ENCODE measurements at places on chromosomes 2 and 18.

DNA sequence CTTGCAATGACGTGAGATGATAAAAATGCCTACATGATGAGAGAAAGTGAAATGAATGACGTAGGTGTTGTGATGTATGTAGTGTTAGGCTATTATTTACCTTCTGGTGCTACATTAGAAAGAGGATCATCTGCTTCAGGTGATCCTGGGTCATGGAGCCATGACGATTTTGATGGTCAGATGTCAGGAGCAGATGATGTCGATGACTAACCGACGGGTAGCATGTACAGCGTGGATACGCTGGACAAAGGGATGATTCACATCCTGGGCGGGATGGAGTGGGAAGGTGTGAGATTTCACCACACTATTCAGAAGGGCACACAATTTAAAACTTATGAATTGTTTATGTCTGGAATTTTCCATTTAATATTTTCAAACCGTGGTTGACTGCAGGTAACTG lies 43.5 kb upstream of the ACVR1C start:
- DNase-seq, result no peak

DNA sequence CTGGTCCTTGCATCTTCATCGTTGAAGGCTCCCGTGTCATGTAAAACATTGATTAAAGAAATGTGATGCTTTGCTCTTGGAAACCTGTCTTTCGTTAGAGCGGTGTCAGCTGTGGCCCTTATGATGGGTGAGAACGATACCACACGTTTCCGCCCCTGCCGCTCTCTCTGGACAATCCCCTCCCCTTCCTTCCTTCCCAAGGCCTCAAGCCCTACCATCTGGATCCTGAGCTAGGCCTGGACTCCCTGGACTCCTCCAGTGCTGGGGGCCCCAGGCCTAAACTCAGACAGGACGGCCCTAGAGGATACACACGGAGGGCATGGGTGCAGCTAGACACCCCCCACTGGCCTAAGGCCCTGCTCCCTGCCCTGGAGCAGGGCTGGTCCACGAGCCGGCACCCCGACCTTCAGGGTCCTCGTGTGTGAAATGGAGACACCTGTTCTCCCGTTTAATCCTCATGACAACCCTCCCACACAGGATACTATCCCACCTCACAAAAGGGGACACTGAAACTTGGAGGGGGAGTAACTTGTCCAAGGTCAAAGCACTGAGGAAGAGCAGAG lies 13.2 kb downstream of the BIN1 start:
- no peak for DNase-seq

- no peak for DNase-seq
These were observed 197.3 kb downstream of the SH3RF3 start for GRCh38 chr2:109326306-109326705.

DNA sequence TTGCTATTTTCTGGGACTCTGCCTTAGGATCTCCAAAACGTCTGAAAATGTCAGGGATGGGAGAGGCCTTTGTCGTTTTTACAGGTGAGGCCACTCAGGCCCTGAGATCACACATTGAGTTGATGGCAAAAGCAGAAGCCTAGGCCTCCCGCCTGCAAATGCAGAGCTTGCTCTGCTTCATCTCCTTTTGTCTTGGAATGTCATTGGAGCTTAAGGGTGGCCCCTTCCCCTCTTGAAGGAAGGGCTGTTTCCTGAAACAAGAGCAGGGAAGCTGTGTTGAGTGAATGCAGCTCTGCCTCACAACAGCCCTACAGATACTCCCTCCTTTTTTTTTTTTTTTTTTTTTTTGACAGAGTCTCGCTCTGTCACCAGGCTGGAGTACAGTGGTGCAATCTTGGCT lies 123.5 kb downstream of the GLI2 start:
- no peak for DNase-seq

- no peak for DNase-seq
These were observed 89.8 kb downstream of the LOXHD1 start for GRCh38 chr18:46567196-46567595.

DNA sequence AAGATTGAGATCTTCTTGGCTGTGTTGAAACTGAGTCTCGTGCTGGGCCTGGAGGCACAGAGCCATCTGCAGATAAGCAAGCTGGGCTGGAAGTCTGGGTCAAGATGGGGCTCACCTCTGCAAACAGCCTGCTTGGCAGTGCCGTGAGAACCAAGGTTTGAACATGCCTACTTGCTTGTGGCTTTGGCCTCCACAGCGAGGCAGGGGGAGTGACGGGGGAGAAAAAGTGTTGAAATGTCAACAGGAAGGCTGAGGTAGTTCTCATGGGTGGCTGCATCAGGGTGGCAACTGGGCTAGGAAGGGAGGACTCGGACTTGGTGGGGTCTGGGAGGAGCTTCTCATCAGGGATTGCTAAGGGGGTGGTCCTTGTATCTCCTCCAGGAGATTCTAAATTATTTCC lies 99.7 kb downstream of the THNSL2 start:
- DNase-seq, result no peak

GRCh38 chr2:40321016-40321623 lies 130.8 kb downstream of the SLC8A1 start:
- no peak for DNase-seq

GRCh38 chr18:28637897-28638296 lies 461.0 kb upstream of the CDH2 start:
- DNase-seq, result no peak

- no peak for DNase-seq
These were observed 20.9 kb upstream of the IL1R2 start for GRCh38 chr2:101970901-101971300.

DNA sequence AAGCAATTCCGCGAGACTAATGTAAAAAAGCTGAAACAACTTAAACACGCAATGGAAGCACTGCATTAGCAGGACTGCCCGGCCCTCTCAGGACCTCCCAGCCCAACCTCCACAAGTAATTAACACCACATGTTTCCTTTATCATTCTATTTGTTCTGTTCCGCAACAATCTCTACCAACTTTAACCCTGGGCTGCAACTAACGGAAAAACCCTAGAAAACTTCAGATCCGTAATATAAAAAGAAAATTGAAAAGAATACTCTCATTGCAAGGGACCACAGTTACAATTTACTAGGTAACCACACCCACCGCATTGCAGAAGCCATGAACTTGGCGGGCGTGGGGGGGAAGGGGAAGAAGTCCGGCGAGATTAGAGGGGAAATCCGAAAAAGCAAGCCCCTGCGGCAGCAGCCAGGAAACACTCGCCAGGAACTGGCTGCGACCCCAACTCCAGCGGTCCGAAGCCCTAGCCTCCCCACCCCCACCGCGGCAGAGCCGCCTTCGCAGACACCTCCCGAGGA lies 1.2 kb downstream of the EPB41L3 start:
- DNase-seq, result no peak

- no peak for DNase-seq
These were observed 168.1 kb upstream of the NCK2 start for GRCh38 chr2:105576440-105577241.

DNA sequence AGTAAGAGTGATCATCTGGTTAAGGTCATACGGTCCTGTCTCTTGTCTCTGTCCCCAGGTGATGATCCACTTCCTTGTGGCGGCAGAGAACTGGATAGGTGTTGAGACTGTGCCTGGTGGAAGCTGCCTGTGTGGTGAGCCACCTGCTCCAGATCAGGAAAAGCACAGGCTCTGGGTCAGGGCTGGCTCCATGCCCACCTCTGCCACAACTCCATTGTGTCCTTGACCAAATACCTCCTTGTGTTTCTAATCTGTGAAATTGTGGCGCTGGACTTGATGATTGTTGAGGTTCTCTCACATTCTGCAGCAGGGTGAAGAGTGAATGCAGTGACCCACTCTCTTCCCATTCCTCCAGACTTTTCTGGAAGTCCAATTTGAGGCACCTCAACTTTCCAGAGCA lies 45.7 kb upstream of the EN1 start:
- no peak for DNase-seq

DNA sequence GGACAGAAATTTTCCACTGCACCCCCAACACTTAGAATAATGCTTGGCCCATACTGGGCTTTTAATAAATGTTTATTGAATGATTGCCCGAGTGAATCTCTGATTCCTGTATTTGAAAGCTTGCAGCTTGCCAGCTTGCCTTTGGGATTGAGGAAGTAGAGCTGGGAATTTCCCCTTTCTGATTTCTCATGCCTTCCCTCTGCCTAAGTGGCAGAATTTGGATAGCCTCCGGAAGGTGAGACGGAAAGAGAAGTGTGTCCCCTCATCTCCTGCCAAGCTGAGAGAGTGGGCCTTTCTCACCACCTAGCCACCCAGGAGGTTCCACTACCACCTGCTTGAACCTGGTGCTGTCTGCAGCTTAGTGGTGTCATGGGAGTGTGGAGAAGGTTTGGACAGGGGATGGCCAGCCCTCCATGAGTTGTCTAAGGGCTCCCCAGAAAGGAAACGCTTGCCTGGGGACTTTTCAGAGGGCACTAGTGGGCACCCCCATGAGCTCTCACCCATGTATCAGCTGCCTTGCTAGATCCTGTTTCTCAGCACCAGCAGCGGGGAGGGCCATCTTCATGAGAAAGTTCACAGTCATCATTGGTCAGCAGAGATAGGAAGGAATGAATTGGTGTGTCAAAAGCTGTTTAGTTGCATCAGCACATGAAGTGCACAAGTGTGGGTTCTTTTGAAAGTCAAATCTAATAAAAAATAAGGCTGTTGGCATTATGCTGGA lies 8.6 kb upstream of the NCOA1 start:
- no peak for DNase-seq

Measured in stimulated activated CD8-positive, alpha-beta memory T cell treated with anti-CD3 and anti-CD28 coated beads, Interleukin-4, amount 100 ng/mL, for 1 hour (primary cell).